ENCODE measurements at places on chromosomes 3 and 15. TPM values are rescaled to one million over a fixed set of nuclear protein-coding genes. Genes with fewer than 3 reads are reported as not detected.

OTOL1 gene
- not detected for total RNA-seq

GRCh38 chr15:67827562-67828277 is 2.4 kb downstream of the SKOR1 start:
- peak; percentile 79 for DNase-seq

DNA sequence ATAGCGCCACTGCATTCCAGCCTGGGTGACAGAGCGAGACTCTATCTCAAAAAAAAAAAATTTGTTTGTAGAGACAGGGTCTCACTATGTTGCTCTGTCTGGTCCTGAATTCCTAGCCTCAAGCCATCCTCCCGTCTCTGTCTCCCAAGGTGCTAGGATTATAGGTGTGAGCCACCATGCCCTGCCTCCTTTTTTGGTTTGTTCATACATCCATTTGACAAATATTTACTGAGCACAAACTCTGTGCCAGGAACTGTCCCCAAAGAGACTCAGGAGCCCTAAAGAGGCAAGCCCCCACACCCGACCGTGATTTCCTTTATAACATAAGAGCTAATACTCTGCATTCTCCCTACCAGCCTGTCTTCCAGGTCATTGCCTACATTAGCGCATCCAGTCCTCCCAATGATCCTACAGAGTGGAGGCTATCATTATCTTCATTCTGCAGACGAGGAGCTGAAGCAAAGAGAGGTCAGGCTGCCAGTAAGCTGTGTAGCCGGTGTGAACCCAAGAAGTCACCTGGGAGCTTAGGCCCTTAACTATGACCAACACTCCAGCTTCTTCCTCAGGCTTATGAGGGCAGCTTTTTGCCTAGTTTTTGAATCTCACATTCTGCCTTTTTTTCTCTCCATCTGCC is 6.3 kb upstream of the PXK start:
- DNase-seq: no peak

SCAANT1 gene
- total RNA-seq: not detected

DNA sequence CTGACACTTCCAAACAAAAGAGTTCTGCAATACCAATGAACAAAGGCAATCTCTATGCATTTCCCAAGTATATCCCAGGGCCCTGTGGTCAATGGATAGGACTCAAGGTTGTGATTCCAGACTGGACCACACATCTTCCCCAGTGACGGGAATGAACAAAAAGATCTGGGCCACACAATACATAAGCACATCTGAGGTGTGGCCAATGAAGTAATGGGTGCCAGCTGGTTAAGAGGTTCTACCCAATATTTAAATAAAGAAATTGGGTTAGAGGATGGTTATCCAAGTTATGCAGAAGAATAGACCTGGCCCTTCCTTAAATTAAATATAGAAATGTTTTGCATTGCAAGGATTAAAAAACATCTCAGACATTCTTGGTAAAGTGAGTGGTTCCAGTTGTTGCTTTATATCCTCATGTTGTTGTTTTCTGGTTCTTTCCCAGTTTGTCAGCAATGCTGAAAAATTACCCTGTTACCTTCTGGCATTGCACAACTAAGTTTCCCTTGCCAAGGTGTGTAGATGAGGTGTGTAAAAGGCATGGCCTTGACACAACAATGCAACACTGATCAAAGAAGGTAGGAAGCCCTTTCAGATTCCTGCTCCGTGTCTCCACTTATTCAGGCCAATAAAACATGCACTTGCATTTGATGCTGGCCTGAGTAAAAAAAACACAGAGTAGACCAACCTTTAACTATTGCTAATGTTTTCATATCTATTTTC is 86.5 kb downstream of the PRICKLE2 start:
- no peak for DNase-seq

GRCh38 chr3:126441256-126441880 is 34.3 kb downstream of the ZXDC start:
- no peak for DNase-seq

DNA sequence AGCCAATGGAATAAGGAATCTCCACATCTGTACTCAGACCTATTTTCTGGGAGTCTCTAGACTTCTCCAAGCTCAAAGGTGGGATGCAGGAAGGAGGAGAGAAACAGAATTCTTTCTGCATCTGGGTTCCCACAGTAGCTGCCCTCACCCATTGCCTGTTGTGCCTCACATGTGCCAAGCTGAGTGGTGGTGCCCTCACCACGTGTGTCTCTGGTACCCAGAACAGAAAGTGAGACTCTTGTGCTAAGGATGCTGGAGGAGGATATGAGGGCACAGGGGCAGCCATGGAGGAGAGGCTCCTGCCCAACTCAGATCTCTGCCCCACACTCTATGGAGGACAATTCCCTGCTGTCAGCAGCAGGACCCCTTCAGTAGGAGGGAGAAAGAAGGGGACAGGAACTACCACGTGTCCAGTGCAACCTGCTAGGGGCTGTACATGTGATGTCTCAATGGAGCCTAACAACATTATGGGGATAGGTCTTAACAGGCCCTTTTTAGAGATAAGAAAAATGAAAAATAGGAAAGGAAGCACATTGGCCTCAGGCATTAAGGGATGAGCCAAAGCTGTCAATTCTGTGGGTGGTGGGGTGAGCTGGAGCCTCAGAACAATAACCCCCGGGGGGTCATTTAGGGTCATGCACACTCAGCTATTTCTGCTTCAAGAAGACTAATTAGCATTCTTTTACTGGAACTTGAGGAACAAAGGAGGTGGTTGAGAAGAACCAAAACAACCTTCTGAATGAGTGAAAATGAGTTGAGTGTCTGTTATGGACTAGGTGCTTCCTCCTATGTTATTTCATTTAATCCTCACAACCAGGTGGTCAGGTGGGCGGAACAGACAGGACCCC is 16.3 kb upstream of the NOX5 start:
- DNase-seq: no peak

- peak; percentile 67 for DNase-seq
Measured at GRCh38 chr3:194326192-194326967, 24.7 kb downstream of the CPN2 start.

- no peak for DNase-seq
Measured at GRCh38 chr3:109213321-109213720, 76.8 kb downstream of the C3orf85 start.

DNA sequence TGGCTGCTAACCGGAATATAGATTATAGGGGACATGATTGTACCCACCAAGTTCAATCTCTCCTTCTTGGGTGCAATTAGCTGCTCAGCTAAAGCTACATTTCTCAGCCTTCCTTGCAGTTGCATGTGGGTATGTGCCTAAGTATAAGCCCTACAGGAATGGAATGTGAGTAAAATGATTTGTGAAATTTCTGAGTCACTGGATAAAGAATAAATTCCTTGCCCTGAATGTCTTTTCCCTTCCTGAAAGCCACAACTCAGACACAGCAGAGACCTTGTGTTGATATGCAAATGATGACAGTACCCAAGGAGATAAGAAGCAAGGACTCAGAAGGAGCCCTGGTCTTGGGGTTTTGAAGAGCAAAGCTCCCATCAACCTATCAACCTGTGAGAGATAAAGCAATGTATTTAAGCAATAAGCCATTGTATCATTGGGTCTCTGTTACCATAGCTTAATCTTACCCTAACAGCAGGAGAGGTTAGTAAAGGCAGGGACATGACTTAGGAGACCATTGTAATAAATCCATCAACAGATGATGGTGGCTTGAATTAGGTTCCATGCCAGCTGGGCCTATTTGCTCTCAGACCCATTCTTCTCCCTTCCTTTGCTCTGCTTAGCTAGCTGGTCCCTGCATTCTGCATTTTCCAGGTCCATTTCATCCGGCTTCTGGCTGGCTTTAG is 25.6 kb upstream of the ZNF280D start:
- no peak for DNase-seq

DUOX2 gene
- total RNA-seq: not detected

GOLGA8J gene
- total RNA-seq: not detected

TRPM1 gene
- 0.48 TPM for total RNA-seq

DNA sequence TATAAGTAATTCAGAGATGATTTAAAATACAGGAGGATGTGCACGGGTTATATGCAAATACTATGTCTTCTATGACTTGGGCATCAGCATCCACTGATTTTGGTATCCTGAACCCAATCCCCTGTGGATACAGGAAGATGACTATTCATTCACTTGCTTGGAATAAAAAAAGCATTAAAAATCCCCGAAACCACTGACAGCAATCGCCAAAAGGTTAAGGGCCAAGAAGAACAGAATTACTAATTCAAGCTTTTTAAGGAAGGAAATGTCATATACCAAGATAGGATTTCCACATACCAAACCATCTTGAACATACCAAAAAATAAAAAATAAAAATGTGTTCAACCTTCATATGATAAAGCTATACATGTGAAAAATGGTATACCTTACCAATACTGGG is 93.7 kb downstream of the DLG1 start:
- DNase-seq: no peak

GRCh38 chr15:63063164-63063756 is 20.7 kb downstream of the TPM1 start:
- DNase-seq: no peak

GRCh38 chr3:154583086-154583634 is 153.2 kb upstream of the GPR149 start:
- DNase-seq: no peak

IL17RE gene
- total RNA-seq: 1.5 TPM

PCSK6 gene
- total RNA-seq: 4.7 TPM

- DNase-seq: no peak
Measured at GRCh38 chr3:24981924-24982323, 446.1 kb upstream of the RARB start.

DNA sequence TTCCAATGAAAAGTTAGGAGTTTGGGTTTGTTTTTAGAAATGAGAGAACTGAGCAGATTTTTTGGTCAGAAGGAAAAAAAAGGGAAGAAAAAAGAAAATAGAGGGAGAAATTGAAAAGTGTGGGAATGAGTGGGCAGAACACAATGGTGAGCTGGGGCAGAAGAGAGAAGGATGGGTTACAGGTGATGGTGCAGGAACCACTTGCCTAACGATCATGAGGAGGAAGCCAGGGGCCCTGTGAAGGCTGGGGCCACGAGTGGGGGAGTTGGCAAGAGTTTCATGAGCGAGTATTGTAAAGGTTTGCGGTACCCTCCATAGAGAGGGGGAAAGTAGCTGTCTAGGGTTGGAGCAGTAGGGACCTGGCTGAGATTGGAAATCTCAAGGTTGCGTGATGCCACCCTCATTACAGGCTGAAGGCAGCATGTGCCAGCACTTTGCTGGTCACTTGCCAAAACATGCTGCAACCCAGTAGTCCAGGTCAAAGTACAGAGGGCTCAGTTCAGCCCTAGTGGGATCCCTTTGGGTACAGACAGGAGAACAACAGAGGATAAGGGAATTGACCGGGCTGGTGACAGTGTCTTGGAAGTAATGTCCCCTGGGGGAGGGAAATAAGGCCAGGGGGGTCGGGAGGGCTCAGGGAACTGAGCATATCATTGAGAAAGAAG is 6.6 kb downstream of the IVD start:
- no peak for DNase-seq

GRCh38 chr15:31352911-31353811 is 26.5 kb downstream of the KLF13 start:
- DNase-seq: peak; percentile 72

DNA sequence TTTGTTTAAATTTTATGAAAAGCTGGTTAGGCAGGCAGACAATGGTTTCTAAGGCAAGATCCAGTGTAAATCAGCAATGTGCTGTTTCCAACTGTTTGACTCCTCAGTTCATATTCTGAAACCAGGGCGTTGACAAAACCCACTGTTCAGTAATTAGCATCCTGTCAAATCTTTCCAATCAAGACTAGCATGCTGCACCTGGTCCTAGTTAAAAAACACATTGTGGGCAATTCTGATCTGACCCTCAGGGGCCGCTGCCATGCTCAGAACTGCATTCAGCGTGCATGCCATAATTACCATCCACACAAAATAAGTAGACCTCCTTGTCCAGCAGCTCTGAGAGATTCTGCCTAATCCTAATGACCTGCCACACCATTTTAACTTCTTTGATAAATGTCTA is 20.9 kb upstream of the RBP1 start:
- no peak for DNase-seq

DNA sequence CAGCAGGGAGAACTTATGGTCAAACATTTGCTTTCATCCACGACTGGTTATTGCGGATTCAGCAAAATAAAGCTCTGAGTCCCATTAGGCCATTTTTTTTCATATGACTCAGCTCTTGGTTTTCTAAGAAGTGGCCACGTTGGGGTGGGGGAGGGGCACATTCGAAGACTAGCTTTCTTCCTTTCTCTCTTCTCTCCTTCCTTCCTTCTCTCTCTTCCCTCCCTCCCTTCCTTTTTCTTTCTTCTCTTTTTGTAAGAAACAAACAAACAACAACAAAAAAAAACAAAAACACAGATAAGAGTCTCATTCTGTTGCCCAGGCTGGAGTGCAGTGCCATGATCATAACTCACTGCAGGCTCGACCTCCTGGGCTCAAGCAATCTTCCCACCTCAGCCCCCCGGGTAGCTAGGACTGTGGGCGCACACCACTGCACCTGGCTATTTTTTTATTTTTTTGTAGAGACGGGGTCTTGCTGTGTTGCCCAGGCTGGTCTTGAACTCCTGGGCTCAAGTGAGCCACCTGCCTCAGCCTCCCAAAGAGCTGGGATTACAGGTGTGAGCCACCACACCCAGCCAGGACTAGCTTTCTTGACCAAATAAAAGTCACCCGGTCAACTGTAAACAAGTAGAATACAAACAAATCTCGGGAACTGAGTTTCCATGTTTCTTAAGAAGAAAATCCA is 41.6 kb downstream of the ABCC5 start:
- no peak for DNase-seq

ERC2 gene
- total RNA-seq: 2.4 TPM

DNA sequence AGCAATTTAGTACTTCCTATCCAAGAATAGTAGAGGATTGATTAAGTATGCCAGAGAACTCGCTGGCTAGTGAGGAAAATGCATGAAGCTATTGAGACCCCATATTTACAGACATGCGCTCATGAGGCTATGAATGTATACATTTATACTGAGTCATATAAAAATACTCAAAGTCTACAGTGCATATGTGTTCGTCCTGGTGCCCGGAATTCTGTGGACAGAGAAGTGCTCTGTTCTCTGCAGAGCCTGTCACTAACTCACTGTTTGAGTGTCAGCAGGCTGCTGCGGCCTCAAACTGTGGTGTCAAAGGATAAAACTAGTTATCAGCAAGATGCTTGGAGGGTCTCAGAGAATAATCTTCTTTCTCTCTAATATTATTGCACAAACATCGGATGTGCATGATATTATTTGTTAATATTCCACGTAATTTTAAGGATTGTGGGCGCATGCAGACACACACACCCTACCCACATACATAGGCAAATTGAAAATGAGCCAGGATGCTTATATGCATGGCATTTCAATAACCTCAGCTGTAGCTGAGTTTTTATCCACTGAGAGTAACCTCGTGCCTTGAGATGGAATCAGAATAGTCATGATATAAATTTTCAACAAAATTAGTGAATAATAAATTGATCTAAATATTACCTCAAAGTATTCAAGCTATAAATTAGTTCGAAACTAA is 50.0 kb upstream of the TSC22D2 start:
- DNase-seq: no peak

PRSS50 gene
- 0.07 TPM for total RNA-seq

DNA sequence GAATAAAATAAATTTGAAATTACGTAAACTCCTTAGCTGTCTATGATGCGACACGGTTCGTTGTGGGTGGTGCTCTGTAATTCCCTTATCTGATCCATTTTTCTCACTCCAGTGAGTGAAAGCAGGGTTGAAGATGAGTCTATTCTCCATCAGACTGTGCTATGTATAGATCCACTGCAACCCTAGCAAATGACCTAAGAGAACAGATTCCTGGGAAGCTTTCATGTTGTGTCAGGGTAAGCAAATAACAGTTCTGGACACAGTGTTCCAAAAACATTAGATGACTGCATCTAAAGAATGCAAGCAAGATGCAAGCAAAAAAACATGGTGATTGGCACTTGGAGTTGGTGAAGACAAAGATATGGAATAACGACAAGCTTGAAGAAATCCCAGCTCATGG is 239.3 kb downstream of the SLC9A9 start:
- no peak for DNase-seq

PPP1R14D gene
- total RNA-seq: not detected

- peak; percentile 46 for DNase-seq
Measured at GRCh38 chr3:53234130-53234840, 21.5 kb downstream of the TKT start.

Data from H7 (cell line).